ENCODE measurements at places on chromosomes 3 and 15.

GRCh38 chr3:42718338-42718737 is 15.7 kb upstream of the HHATL start:
- DNase-seq: no peak

GRCh38 chr15:79526376-79526775 is 94.2 kb downstream of the MINAR1 start:
- no peak for DNase-seq

DNA sequence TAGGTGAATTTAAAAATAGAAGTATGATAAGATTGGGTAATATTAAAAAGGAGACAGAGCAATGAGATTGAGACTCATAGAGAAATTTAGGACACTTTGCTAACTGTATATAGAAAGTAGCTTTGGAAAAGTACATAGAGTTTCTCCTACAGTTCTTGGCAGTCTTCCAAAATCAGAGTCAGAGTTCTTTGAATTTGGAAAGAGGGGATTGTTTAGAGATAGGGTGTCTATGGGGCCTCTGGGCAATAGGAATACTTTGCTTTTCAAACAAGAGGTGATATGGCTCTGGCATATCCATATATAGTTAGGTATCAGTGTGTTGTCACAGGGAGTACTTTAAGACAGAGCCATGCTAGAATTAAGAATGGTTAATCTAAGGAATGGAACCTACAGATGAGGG is 477.1 kb upstream of the KCNMB2 start:
- no peak for DNase-seq

GRCh38 chr3:196454935-196455334 is 22.7 kb upstream of the UBXN7 start:
- DNase-seq: no peak

- DNase-seq: peak; percentile 7
These were observed 710 bp downstream of the TJP1 start for GRCh38 chr15:29821416-29822099.

DNA sequence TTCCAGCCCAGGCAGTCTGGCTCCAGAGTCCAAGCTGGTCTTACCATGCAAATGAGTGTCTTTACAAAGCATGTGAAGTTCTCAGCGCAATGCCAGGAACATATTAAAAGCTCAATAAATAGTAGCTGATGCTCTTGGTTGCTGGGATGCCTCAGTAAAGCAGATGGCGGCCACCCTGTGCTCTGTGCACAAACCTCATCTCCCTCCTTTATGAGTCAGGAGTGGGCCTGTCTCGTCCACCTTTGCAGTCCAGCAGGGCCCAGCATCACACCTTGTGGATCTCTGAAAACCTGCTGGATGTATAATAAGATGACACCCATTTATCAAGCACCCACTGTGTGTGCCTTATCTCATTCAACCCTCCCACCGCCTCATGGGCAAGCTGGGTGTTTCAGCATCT is 42.7 kb downstream of the FAM174B start:
- DNase-seq: no peak

GRCh38 chr3:98705212-98705611 is 57.9 kb upstream of the ST3GAL6 start:
- no peak for DNase-seq

DNA sequence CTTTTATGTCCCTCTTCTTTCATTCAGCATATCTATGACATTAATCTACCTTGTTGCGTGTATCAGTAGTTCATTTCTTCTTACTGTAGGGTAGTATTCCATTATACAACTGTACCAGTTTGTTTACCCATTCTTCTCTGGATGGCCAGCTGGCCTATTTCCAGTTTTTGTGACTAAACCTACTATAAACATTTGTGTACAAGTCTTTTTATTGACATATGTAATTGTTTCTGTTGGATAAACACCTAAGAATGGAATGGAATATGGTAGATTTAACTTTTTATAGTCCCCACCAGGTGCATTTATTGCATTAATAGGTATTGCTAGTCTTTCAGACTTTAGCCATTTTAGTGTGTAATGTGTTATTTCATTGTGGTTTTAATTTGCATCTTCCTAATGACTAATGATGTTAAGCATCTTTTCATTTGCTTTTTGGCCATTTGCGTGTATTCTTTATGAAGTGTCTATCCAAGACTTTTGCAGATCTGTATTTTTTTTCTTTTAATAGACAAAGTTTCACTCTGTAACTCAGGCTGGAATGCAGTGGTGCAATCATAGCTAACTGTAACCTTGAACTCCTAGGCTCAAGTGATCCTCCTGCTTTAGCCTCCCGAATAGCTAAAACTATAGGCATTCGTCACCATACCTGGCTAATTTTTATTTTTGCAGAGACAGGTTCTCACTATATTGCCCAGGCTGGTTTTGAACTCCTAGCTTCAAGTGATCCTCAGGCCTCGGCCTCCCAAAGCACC is 41.9 kb upstream of the XRN1 start:
- no peak for DNase-seq

- DNase-seq: no peak
These were observed 441.2 kb downstream of the FHIT start for GRCh38 chr3:60809857-60810610.

- no peak for DNase-seq
These were observed 152.8 kb downstream of the DNAJB8 start for GRCh38 chr3:128313935-128314334.

- DNase-seq: no peak
These were observed 411.3 kb downstream of the GRM7 start for GRCh38 chr3:7272203-7272602.

DNA sequence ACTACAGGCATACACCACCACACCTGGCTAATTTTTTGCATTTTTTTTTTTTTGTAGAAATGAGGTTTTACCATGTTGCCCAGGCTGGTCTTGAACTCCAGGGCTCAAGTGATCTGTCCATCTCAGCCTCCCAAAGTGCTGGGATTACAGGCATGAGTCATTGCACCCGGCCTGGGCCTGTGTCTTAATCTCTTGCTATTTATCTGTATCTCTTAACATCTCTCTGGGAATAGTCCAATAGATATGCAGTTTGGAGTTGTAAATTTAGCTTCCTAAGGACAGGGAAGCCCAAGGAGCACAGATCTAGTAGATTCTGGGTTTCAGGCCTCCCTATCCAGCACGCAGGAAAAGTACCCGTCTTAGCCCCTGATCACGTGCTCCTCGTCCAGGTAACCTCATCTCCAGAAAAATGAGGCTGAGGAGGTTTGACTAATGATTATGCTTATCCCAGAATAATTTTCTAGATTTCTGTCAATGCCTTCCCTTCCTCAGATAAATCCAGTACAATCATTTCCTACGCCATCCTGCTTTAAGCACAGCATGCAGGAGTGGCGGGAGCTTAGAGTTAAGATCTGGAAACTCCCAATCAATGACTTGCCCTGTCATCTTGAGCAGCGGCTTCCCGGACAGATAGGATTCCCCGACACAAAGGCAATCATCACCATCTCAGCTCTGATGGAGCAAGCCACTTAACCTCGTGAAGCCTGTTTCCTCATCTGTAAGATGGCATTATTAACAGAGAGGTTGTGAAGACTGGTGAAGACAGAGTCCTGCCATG is 12.3 kb upstream of the CTDSPL start:
- no peak for DNase-seq

GRCh38 chr3:12948891-12949711 is 107.7 kb upstream of the RPL32 start:
- no peak for DNase-seq

DNA sequence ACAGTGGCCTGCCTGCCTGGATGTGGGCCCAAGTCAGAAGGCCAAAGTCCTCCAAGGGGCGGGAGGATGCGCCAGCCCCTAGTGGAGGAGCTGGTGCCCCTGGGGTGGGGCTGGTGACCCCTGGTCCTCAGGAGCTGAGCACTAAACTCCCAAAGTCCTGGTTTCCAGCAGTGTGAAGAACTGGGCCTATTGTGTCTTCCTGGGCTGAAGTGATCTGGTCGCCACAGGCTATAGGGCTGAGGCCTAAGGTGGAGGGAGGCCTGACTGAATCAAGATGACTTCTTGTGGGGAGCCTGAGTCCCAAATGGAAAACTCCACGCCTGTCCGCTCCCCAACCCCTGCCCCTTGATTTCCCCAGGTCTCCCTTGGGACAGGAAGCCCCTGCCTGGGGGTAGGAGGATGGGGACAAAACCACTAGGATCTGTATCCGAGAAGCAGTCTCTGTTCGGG is 753 bp upstream of the FES start:
- DNase-seq: no peak

- DNase-seq: no peak
These were observed 105.4 kb upstream of the ANKRD28 start for GRCh38 chr3:15903164-15903563.

DNA sequence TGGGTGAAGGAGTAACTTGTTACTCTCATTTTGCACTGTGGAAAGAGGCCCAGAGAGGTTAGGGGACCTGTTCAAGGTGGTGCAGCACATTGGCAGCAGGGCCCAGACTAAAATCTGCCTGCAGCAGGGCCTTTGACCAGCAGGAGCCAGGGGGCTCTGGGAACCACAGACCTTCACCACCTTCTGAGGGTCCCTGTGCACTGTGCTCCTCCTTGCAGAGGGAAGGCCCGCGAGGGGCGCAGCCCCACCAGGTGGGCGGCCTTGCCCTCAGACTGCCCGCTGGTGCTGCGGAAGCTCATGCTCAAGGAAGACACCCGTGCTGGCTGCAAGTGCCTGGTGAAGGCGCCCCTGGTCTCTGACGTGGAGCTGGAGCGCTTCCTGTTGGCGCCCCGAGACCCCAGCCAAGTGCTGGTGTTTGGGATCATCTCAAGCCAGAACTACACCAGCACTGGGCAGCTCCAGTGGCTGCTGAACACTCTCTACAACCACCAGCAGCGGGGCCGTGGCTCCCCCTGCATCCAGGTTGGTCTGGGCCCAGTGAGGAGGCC is 61.5 kb upstream of the FGD5 start:
- DNase-seq: no peak

- no peak for DNase-seq
These were observed 6.9 kb downstream of the IQGAP1 start for GRCh38 chr15:90394748-90395442.

DNA sequence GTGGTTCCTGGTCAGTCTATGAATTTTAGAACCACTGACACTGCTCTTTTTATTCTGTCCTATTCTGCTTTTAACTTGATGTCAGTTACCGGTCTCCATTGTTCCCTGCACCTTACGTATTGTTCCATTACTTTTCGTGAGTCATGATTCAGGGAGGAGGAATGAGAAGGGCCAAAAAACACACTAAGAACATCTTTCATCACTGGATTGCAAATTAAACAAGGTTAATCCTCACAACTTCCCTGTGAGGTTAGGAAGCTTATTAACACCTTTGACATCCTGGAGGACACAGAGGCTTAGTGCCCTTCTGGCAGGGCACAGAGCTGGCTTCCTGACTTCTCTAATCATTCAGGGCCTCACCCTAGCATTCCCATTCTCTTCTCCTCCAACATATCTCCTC is 227.6 kb upstream of the SATB1 start:
- DNase-seq: no peak

- DNase-seq: no peak
These were observed 235.7 kb downstream of the GREM1 start for GRCh38 chr15:32953533-32953910.

- DNase-seq: no peak
These were observed 10.4 kb upstream of the ZNF662 start for GRCh38 chr3:42895580-42895868.

DNA sequence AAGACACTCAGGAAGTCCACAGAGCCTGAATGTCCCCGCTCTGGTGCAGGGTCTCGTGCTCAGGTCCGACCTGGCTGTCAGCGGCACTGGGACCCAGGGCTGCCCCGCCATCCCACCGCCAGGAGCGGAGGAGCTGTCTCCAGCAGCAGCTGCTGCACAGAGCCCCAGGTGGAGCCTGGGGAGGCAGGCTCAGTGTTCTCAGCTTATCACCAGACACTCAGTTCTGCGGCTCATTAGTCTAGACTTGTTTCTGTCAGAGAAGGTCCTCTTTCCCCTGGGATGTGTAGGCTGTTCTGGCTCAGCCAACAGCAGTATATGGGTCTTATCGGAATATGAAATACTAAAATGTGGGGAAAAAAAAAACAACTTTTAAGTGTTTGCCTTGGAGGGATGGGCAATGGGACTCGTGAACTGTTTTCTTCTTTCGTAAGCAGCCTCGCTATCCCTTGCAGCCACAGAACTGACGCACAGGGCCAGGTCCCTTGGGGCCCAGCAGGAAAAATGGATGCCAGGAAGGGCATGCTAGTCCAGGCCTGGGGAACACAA is 75.9 kb downstream of the KLF13 start:
- DNase-seq: no peak

DNA sequence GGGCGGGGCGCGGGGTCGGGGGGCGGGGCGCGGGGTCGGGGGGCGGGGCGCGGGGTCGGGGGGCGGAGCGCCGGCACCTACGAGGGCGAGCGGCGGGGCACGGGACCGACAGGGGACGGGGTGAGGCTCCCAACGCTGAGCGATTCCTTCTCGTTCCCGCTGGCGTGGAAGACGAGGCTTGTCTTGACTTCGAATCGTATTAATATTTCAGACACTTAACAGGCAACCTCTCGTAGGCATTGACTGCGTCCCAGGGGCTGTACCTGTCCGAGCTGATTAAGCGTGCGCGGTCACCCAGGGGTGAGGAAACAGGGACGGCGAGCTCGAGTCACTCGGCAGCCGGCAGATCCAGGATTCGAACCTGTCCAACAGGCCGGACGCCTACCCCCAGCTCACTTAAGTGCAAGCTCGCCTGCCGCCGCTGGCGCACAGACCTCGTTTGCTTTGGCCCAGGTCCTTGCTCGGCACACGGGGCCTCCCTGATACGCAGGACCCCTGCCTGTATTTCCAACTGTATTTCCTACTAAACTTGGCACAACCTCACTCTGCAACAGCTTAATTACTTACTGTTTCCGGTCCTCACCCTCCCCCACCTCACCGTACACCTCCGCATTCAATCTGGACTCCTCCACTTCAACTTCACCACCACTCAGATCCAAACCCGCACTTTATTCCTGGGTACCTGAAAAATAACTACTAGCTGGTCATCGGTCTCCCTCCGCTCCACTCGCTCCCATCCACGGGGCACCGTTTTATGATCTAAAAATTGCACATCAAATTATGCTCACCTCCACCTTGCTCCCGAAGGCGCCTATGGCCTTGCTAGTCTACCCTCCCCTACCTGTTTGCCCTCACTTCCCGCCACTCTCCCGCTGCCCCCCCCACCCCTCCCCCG is 722 bp upstream of the ZXDC start:
- DNase-seq: no peak

DNA sequence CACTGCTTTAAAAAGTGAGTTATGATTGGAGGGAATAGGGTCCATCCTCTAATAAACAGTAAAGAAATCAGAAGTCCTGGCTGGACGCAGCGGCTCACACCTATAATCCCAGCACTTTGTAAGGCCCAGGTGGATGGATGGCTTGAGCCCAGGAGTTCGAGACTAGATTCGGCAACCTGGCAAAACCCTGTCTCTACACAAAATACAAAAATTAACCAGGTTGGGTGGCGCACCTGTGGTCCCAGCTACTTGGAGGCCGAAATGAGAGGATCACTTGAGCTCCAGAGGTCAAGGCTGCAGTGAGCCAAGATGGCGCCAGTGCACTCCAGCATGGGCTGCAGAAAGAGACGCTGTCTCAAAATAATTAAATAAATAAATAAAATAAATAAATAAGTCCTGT is 171.2 kb downstream of the POTEB3 start:
- no peak for DNase-seq

- no peak for DNase-seq
These were observed 984.1 kb downstream of the EPHA3 start for GRCh38 chr3:90091549-90091948.
